ENCODE measurements at places on chromosomes 7 and 10.

DNA sequence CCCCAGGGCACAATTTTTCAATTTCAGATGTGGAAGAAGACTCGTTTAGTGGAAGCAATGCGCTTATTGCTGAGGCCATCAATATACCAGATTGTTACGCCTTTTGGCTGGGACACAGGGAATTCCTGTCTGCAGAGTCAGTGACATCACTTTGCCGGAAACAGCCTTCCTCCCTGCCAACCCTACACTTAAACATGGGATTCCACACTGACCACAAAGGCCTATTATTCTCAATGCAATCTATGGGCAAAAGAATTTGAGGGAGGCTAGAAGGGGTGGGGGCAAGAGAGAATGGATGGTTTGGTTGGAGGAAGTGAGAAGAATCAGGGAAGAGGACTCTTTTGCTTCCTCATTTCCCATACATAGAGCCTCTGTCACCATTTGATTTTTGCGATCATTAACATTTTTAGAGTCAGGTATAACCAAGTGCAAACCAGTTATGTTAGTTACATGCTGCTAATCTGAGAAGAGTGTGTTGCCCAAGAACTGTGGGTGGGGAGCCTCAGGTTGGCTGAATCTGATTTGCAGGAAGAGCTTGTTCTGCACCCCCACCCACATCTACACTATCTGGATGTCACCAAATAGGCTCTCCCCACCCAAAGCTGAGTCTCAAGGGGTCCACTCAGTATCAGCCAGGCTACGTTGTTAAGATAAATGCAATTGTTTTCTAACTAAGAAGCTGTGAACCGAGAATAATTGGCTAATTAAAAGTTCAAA, 58.2 kb downstream of the ENTPD1 start:
- H3K36me3 ChIP-seq, result no peaks in the 10 kb centered on the region
- H3K27ac ChIP-seq, result peak overlapping the region; percentile 84
- DNase-seq, result peak; percentile 80
- H3K4me1 ChIP-seq, result peaks cover 24% of the 10 kb centered on the region

- no peaks in the 10 kb centered on the region for H3K36me3 ChIP-seq
- H3K4me1 ChIP-seq, result peaks cover 19% of the 10 kb centered on the region
These were observed 697 bp downstream of the ARPC1A start for GRCh38 chr7:99326408-99326782.

DNA sequence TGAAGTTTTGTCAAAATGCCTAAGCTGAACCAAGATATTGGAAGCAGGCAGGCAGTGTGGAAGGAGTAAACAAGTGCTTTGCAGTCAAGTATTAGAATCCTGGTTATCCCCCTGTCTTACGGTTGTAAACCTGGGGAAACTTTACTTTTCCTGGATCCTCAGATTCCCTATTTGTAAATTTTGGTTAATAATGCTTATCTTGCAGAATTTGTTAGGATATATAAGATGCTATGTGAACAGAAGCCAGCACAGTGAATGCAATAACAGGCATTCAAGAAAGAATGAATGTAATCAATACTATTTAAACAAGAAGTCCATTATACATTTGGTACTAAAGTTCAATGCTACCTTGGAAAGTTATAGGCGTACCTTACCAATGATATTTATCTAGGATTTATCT, 91.8 kb upstream of the STK17A start:
- no peak overlapping the region for H3K27ac ChIP-seq
- no peak for DNase-seq
- no peaks in the 10 kb centered on the region for H3K27me3 ChIP-seq
- H3K4me3 ChIP-seq, result no peak overlapping the region
- H3K4me1 ChIP-seq, result no peaks in the 10 kb centered on the region
- no peaks in the 10 kb centered on the region for H3K36me3 ChIP-seq

GRCh38 chr7:39735903-39736302, 112.5 kb downstream of the RALA start:
- H3K36me3 ChIP-seq, result no peaks in the 10 kb centered on the region
- H3K4me3 ChIP-seq, result no peak overlapping the region
- DNase-seq, result no peak

- no peaks in the 10 kb centered on the region for H3K36me3 ChIP-seq
- H3K4me1 ChIP-seq, result peaks cover 4% of the 10 kb centered on the region
- DNase-seq, result no peak
- H3K27me3 ChIP-seq, result no peaks in the 10 kb centered on the region
These were observed 625.6 kb downstream of the SUGCT start for GRCh38 chr7:40760293-40760964.

DNA sequence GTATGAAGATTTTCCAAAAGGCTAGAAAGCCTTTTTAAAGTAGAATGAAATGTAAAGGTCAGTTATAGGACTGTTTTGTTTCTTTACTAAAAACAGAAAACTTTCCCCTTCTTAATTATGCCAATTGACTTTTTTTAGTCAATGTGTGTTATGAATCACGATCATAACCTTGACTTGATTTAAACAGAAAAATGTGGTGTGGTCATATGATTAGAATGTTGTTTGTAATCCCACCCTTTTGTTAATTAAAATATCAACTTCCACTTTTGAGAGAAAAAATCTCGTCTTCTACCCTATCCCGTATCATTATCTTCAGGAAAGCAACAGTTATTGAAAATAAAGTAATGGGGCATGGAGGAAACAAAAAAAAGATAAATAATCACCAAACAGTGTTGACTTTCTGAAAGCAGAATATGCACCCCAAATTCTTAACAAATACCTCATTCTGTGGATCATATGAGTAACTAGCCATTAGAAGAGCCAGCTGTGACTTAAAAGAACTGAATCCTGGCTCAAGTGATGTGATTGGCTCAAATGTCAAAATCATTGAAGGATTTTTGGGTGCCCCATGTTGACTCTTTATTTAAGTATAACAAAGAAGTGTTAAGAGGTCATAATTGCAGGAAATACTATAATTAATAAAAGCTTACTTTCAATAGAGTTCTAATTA, 32.3 kb upstream of the SLC16A12 start:
- no peaks in the 10 kb centered on the region for H3K27me3 ChIP-seq
- H3K4me1 ChIP-seq, result peaks cover 17% of the 10 kb centered on the region
- H3K36me3 ChIP-seq, result no peaks in the 10 kb centered on the region

DNA sequence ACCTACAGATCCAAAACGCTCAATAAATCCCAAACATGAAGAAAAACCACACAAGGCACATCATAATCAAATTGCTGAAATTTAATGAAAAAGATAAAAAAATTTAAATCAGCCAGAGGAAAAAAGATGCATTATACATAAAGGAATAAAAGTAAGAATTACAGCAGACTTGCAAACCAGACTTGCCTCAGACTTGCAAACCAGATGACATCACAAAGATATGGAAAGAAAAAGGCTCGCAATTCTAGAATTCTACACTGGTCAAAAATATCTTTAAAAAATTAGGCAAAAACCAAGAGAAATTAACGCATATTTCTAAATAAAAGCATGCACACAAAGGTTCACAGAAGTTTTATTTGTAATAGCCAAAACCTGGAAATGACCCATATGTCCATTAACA, 188.0 kb upstream of the NAMPT start:
- no peaks in the 10 kb centered on the region for H3K36me3 ChIP-seq
- H3K27me3 ChIP-seq, result no peaks in the 10 kb centered on the region
- H3K27ac ChIP-seq, result no peak overlapping the region
- no peak for DNase-seq
- no peaks in the 10 kb centered on the region for H3K4me1 ChIP-seq
- H3K4me3 ChIP-seq, result no peak overlapping the region

DNA sequence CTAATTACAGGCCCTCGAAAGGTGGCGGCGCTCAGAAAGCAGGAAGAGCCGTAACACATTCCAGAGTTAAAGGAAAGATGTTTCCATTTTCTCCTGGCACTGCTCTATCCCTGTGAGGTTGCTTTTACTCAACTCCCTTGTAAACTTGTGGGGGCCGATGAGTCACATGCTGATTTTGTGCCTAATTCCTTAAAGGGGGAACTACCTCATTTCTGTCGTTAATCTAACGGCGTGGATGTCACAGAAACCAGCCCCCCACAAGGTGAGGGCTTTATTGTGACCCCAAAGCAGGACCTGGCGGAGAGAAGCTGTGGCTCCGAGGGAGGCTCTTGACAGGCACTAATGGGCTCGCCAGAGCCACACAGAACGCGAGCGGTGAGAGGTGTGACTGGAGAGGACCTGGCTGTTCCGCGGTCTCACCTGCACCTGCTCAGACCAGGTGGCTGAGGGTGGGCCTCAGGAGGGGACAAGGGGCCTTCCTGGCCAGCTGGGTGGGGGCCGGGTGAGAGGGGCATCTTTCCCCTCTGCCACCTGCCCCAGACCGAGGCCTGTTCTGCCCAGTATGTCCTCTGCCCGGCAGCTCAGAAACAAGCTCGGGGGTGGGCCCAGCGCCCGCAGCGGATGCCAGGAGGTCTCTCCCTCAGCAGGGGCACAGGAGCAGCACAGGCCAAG, 50.9 kb downstream of the CALML3 start:
- no peak for DNase-seq
- no peaks in the 10 kb centered on the region for H3K27me3 ChIP-seq
- H3K4me3 ChIP-seq, result no peak overlapping the region
- no peaks in the 10 kb centered on the region for H3K4me1 ChIP-seq
- no peak overlapping the region for H3K27ac ChIP-seq

DNA sequence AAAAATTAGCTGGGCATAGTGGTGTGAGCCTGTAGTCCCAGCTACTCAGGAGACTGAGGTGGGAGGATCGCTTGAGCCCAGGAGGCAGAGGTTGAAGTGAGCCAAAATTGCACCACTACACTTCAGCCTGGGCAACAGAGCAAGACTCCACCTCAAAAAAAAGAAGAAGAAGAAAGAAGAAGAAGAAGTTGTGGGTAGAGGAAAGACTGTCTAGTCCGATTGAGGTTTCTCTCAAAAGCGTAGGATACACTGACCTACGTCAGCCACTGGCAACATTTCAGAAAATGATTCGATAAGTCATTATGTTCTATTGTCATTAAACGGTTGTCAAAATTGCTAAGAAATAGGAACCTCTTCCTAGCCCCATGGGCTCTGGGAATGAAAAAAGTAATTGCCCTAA, 22.3 kb upstream of the RHBDD2 start:
- no peaks in the 10 kb centered on the region for H3K36me3 ChIP-seq
- H3K27me3 ChIP-seq, result no peaks in the 10 kb centered on the region
- DNase-seq, result no peak
- no peak overlapping the region for H3K27ac ChIP-seq
- H3K4me1 ChIP-seq, result no peaks in the 10 kb centered on the region

DNA sequence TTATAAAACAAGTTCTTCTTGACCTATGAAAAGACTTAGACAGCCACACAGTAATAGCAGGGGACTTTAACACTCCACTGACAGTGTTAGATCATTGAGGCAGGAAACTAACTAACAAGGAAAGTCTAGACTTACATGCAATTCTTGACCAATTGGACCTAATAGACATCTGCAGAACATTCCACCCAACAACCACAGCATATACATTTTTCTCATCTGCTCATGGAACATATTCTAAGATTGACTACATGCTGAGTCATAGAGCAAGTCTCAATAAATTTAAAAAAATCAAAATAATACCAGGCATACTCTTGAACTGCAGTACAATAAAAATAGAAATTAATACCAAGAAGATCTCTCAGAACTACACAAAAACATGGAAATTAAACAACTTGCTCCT, 219.5 kb upstream of the HPS1 start:
- H3K27ac ChIP-seq, result no peak overlapping the region
- DNase-seq, result no peak
- H3K4me1 ChIP-seq, result no peaks in the 10 kb centered on the region

DNA sequence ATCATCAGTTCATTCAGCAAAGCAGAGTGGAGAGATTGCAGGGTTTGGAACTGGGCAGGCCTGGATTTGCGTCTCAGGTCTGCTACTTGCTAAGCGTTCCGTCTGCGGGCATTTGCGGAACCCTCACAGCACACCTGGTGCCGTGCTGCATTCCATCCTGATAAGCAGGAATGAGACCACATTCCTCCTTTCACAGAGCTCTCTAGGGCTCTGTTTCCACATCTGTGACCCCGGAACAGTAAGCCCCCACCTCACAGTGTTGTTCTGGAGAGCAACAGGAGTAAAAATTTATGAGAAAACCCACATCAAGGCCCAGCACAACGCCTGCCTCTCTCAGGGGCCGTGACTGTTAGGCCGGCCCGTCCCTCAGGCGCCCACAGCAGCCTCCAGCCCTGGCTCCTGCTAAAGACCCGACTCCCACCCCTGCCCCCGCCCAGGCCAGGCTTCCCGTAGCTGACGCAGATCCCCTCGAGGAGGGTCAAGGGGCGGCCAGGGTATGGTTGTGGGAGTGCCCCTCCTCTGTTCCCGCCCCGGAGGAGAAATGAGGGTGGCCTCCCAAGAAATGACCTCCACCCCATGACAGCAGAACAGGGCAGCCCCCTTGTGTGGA, 128.9 kb downstream of the RGS10 start:
- DNase-seq, result peak; percentile 76
- H3K27me3 ChIP-seq, result no peaks in the 10 kb centered on the region
- peak overlapping the region; percentile 95 for H3K27ac ChIP-seq
- no peaks in the 10 kb centered on the region for H3K36me3 ChIP-seq
- no peak overlapping the region for H3K4me3 ChIP-seq
- peaks cover 57% of the 10 kb centered on the region for H3K4me1 ChIP-seq

DNA sequence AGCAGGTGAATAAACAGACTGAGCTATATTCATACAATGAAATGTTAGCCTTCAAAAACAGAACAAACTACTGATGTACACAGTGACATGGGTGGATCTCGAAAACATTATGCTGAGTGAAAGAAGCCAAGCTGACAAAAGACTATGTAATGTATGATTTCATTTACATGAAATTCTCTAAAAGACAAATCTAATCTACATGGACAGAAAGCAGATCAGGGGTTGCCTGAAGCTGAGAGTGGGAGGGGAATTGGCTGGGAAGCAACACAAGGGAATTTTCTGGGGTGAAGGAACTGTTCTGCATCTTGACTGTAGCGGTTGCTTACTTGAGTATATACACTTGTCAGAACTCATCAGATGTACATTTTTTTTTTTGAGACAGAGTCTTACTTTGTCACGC, 121.7 kb upstream of the SVIL start:
- no peaks in the 10 kb centered on the region for H3K36me3 ChIP-seq
- no peak overlapping the region for H3K4me3 ChIP-seq
- no peaks in the 10 kb centered on the region for H3K27me3 ChIP-seq
- no peak overlapping the region for H3K27ac ChIP-seq

DNA sequence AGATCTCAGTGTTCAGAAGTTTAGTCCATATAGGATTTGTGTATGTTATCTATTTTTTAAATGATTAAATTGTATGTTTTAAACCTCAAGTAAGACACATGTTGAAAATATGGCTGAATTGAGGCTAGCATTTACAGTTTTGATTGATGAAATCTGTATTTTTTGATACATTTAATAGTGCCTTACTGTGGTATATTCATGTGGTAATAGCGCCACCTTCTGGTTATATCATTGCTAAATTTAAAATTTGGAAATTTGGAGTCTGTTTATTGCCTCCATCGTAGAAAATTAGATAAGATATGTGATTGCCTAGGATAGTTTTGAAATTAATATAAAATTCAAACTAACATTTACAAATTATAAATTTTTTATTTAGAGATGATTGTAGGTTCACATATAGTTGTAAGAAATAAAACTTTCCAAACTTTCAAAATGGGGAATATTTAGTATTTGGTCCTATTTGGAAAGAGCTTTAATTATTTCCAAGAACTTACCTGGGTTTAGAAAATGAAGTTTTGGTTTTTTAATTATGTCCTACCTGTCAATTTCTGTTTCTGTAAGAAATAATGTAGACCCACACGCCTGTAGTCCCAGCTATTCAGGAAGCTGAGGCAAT, 19.1 kb upstream of the ARMS2 start:
- H3K27ac ChIP-seq, result no peak overlapping the region
- DNase-seq, result no peak
- no peaks in the 10 kb centered on the region for H3K4me1 ChIP-seq
- H3K4me3 ChIP-seq, result no peak overlapping the region
- H3K27me3 ChIP-seq, result no peaks in the 10 kb centered on the region
